ENCODE measurements at places on chromosomes 7 and 10.

- DNase-seq = no peak
Measured at GRCh38 chr10:49508654-49509053, 30.3 kb downstream of the ERCC6 start.

GRCh38 chr10:77350711-77351119 is 286.9 kb downstream of the KCNMA1 start:
- peak; percentile 27 for DNase-seq

DNA sequence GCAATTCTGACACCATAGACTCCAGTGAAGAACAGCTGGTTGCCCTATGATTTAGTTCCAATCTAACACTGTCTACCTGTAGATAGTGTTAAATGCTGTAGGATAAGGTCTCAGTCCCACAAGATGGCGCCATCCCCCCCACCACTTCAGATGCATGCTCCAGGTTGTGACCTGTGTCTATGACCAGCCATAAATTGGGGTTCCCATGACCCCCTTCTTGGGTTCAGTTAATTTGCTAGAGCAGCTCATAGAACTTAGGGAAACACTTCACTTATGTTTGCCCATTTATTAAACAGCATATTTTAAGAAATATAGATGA is 13.1 kb downstream of the CCSER2 start:
- DNase-seq = peak; percentile 21

GRCh38 chr7:3416453-3416852 is 115.4 kb downstream of the SDK1 start:
- DNase-seq = no peak

DNA sequence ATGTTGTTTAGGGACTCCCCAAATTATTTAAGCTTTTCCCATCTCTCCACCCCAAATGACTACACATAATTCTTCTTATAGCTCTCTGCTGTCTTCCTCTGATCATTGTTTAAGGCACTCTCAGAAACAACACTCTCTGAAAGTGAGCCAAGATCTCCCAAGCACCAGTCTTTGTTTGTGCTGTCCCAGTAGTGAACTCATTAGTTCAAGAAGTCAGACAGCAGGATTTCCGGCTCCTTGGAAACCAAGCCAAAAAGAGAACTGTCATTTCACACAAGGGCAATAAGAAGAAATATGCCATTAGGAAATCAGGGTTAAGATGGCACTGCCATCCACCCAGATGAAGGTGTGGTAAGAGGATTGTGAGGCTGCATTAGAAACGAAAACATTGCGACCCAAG is 83.1 kb downstream of the FZD1 start:
- no peak for DNase-seq

GRCh38 chr7:18356191-18356645 is 139.3 kb upstream of the HDAC9 start:
- no peak for DNase-seq

GRCh38 chr7:139899328-139899955 is 70.4 kb downstream of the TBXAS1 start:
- no peak for DNase-seq

DNA sequence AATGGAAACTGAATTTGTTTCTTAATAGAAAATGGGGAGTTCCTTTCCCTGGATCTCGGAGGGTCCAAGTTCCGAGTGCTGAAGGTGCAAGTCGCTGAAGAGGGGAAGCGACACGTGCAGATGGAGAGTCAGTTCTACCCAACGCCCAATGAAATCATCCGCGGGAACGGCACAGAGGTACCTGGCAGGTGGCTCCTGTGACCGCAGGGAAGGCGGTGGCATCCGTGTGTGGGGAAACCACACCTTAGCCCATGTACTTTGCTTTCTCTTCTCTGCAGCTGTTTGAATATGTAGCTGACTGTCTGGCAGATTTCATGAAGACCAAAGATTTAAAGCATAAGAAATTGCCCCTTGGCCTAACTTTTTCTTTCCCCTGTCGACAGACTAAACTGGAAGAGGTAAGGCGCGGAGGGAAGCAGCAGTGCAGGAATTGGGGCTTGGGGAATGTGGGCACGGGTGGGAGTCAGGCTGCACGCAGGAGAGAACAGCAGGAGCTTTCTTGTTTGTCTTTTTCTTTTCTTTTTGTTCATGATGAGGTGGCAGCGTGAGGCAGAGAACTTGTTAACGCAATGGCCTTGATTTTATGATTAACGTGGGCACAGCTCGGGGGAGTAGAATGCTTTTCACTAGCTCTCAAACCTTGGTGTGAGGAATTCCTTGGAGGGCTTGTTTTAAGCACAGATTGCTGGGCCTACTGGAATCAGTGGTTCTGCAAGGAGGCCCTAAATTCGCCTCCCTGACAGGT is 12.8 kb downstream of the HKDC1 start:
- no peak for DNase-seq

GRCh38 chr10:116757246-116757645 is 14.9 kb upstream of the HSPA12A start:
- DNase-seq = no peak

GRCh38 chr10:111207500-111207899 is 130.7 kb downstream of the ADRA2A start:
- peak; percentile 29 for DNase-seq

DNA sequence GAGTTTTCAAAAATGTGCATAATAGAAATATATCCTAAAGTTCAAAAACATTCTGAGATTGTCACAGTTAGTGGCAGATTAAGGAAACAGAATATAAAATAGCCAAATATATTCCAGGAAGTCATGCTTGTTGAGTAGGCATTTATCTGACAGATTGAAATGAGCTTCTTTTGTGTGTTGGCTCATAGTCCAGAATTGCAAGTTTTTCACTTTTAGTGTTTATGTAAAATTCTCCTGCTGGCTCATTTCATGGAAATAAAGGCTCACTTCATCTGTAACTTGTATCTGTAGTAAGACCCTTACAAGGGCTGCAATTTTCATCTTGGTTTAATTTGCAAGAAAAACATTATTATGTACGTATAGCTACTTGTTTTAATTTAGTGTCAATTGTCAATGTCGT is 93.5 kb downstream of the MCU start:
- no peak for DNase-seq

- no peak for DNase-seq
Measured at GRCh38 chr10:9951481-9952257, 1066.0 kb upstream of the CELF2 start.

DNA sequence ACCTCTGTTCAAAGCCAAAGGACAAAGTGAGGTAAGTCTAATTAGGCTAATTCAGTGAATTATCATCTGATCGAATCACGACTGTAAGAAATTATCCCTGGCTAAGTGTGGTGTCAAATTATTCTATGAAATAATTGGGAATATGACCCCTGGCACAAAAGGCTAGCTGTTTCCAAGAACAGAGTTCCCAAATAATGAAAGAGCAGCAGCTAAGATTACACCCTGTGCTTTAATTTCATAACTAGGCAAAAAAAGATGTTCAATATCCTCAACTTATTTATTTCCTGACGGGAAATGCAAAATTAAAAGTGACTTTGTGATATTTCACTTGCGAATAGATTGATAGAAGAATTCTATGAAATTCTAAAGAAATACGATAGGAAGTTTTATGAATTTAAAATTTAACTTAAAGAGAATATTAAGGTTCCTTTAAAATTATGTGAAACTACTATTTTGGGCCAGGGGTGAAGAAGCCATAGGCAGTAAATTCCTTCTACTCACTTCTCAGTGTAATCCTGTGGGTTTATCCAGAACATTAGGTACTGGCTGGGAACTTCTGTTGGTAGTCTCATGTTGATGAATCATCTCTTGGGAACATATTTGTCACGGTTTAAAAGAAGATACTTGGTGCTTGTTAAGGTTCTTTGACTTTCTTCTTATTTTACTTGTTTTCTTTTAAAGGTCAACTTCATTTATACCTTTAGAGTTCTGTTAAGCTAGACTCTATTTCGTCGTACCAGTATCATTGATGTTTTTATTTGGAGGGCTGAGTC is 148.5 kb downstream of the POLR1F start:
- DNase-seq = no peak

DNA sequence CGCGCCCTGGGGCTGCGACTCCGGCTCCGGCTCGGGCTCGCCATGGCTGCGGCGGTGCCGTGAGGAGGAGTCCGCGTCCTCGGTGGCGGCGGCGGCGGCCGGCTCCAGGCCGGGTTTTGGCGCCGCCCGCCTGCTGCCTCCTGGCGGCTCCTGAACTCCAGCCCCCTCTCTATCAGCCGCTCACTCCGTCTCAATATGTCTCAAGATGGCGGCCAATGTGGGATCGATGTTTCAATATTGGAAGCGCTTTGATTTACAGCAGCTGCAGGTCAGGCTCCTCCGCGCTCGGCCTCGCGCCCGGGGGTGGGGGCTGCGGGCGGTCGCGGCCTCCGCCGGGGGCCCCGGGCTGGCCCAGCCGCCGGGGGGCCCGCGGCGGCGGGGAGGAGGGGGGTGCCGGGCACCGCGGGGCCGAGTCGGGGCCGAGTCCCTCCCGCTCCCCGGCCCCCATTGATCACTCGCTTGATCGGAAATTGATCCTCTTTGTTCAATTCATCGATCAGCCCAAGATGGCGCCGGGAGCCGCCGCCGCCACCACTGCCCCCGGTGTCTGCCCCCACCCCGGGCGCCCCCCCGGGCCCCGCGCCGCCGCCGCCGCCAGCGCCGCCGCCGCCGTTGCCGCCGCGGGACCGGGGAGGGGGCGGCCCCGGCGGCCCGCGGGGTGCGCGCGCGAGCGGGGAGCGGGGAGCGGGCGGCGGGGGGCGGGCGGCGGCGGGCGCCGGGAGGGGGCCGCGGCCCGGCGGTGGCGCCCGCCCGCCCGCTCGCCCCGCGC is 1.4 kb upstream of the CUX1 start:
- peak; percentile 78 for DNase-seq

GRCh38 chr7:24723178-24723530 is 34.1 kb downstream of the GSDME start:
- DNase-seq = no peak

- DNase-seq = no peak
Measured at GRCh38 chr7:103918631-103919271, 70.7 kb downstream of the RELN start.

DNA sequence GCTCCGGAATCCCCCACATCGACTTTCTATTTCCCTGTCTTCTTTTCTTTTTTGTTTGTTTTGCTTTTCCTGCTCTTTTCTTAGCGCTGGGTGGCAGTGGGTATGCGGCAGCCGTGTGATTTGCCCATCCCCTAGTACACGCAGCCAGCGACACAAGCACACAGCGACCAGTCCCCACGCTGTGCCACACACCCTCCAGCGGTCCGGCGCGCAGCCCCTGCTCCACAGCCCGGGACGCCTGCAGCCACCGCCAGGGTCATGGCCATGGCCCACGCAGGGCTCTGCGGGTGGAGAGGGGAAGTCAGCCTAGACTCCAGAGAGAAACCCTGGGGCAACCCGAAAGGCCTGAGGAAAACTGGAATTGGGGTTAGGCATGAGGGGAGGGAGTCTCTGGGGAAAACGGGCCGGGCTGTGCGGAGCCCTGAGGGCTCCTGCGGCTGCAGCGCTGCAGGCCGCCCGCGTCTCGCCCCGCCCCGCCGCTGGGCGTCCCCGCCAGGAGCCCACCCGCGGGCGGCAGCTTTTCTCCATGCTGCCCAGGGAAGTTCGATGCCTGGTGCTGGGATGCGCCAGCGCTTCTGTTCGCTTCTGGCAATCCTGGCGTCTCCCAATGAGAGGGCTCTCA is 2.5 kb downstream of the CHRM2 start:
- no peak for DNase-seq

GRCh38 chr7:67371429-67372305 is 375.0 kb downstream of the TYW1 start:
- DNase-seq = peak; percentile 67

GRCh38 chr7:6278749-6279310 is 6.4 kb upstream of the CYTH3 start:
- DNase-seq = no peak

- no peak for DNase-seq
Measured at GRCh38 chr10:75755528-75755927, 324.1 kb downstream of the LRMDA start.

GRCh38 chr10:100717166-100717565 is 28.2 kb upstream of the PAX2 start:
- DNase-seq = no peak

DNA sequence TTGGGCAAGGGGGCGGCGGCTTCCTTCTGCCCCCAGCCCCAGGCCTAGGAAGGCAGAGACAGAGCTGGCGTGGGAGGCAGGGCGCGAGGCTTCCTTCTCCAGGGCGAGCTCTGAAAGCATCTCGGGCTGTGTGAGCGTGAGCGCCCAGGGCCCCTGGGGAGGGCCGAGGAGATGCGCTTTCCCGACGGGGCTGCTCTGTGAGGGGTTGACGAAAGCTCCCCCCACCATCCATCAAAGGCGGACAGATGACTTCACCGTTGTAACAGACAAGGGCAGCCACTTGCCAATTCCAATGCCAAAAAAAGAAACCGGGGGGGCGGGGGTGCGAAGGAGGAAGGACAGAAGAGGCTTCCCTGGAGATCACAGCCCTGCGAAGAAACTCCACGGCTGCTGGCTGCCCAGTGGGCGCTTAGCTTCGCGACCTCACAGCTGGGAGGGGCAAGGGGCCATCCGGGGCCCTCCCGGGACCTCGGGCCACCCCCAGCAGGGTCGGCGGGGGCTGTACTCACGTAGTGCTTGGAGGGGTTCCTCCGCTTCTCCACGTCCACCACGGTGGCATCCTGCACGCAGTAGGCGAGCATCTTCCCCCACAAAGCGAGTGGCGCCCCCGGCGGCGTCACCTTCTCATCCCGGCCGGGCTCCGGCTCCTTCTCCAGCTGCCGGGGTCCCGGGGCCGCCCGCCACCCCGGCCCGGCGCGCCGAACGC is 537 bp downstream of the SH3PXD2A start:
- peak; percentile 33 for DNase-seq

DNA sequence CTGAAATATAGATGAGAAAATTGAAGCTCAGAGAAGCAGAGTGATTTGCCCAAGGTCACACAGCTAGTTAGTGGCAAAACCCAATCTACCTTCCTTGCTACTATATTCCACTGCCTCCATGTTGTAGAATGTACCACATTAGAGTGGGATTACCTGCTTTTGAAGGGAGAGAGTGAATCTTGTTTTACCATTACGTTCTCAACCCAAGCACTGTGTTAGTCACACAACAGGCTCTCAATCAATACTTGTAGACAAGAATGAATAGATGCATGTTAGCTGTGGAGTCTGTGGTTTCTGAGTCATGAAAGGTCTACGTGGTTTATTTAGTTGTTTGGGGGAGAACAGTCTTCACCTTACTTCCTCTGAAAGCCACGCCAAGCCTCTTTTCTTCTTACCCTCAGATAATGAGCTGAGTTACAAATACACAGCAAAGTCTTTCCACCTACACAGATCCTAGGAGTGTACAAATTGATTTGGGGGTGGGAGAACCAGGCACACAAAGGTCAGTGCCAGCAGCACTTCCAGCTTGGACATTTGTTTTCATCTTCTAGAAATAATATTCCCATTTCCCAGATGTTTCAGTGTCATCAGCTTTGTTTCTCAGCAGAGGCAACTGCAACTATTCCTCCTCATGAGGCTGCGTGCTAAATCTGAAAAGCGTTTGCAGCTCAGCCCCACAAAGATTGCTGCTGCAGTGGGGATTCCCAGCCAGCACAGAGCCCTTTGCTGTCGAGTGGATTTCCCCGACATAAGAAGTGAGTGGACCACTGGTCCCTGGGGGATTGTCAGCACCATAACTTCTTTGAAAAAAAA is 71.5 kb upstream of the ADO start:
- DNase-seq = peak; percentile 78

Data from activated T-cell treated with anti-CD3 and anti-CD28 coated beads, Interleukin-2, amount 50 U/mL, for 72 hours (primary cell).